ENCODE measurements at places on chromosomes 2 and 18.

GRCh38 chr2:108587621-108588020 lies 53.4 kb downstream of the LIMS1 start:
- no peak for DNase-seq

GRCh38 chr2:105961599-105962146 lies 217.0 kb downstream of the NCK2 start:
- DNase-seq, result no peak

GRCh38 chr2:164992818-164993217 lies 37.5 kb upstream of the SLC38A11 start:
- DNase-seq, result peak; percentile 35

DNA sequence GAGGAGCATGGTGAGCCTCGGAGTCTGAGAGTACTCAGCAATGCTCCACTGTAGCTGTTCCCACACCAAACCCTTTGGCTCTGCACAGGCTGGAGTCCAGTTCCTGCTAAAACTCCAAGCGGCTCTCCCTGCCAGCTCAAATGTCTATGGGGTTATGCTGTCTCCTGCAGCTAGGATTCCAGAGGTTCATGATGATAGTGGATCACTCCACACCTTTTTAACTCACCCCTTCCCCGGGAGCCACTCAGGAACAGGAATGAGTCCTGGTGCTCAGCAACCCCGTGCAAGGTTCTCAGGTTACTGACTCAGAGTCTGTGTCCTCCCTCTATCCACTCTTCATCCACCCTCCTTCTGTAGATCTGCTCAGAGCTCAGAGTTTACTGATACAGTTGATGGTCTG lies 410.0 kb downstream of the CDH19 start:
- DNase-seq, result no peak

- DNase-seq, result no peak
Observed at GRCh38 chr2:51153236-51153635, 121.3 kb upstream of the NRXN1 start.

DNA sequence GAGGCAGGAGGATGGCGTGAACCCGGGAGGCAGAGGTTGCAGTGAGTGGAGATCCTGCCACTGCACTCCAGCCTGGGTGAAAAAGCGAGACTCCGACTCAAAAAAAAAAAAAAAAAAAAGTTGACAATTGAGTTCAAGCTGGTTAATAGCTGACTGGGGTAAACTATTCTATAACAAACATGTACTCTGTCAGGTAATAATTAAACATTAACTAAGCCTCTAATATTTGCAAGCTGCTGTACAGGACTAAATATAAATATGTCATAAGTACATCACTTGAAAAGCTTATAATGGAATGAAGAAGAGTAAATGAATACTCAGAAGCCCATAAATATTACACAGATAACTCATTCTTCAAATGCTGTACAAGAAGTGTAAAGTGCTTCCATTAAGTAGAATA lies 190.4 kb upstream of the CRIM1 start:
- no peak for DNase-seq

DNA sequence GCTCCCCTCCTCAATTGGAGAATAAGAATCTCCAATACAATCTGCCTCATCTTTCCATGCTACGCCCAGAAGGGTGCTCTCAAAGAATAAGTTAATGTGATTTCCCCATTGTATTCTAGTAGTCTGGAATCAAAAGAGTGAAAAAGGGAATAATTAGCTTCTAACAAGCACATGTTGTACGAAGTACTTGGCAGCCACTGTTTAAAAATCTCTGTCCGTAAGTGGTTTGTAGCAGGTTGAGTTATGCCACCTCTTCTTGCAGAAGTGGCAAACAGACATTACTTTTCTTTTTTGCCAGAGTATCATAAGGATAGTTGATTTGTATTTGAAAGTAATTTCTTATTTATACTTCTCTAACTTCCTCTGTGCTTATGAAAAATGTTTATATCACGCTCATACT lies 184.7 kb downstream of the CD226 start:
- no peak for DNase-seq

GRCh38 chr2:42139101-42139500 lies 30.1 kb upstream of the EML4 start:
- no peak for DNase-seq

- no peak for DNase-seq
Observed at GRCh38 chr2:217478831-217479455, 523.9 kb downstream of the TNS1 start.

GRCh38 chr2:218961651-218962570 lies 2.4 kb downstream of the CDK5R2 start:
- no peak for DNase-seq

- DNase-seq, result no peak
Observed at GRCh38 chr2:228474466-228474865, 293.0 kb upstream of the SPHKAP start.

DNA sequence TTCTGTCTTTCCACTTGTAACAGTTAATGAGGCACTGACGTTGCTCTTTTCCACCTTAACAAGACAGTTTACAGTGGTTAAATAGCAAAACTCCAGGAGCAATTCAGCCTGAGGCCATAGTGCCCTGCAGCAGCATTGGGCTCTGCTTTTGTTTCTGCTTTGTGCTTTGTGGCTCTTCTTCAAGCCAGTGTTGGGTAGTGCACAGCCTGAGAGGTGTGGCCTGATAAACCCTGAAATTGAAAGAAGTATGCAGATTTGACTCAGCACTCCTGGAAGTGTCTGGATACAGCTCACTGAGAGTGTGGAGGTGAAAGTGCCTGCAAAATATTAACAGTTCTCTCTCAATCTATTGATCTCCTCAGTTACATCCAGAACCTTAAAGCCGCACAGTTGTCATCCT lies 63.0 kb downstream of the STK25 start:
- DNase-seq, result no peak

- no peak for DNase-seq
Observed at GRCh38 chr2:105541189-105542050, 142.6 kb upstream of the FHL2 start.

DNA sequence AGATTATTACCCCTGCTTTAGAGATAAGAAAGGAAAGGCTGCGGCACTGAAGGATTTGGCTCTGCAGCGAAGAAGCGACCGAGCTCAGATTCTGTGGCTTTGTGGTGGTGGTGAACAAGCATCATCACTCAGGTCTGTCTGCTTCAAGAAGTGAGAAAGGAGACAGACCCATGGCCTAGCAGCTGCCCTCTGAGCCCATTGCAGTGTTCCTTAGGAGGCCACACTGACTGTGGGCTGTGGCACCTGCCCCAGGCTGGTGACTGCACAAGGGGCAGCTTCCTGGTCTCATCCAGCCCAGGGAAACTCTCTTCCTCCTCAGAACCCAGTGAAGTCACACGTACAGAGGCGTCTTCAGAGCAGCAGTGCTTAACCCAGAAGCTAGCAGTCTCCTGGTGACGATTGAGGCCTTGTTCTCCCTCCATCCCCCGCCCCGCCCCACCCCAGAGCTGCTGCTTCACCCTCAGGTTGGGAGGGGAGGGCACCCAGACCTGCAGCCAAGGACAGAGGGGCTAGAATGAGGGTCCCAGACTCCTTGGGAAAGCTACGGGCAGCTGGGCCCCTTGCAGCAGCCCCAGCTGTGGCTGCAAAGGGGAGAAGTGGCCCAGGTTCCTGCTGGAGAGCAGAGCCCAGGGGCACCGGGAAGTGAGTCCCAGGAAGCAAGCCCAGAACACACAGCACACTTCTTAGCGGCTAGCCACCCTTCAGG lies 22.2 kb downstream of the BIN1 start:
- DNase-seq, result peak; percentile 19

GRCh38 chr2:221896505-221897151 lies 324.5 kb upstream of the EPHA4 start:
- DNase-seq, result no peak

DNA sequence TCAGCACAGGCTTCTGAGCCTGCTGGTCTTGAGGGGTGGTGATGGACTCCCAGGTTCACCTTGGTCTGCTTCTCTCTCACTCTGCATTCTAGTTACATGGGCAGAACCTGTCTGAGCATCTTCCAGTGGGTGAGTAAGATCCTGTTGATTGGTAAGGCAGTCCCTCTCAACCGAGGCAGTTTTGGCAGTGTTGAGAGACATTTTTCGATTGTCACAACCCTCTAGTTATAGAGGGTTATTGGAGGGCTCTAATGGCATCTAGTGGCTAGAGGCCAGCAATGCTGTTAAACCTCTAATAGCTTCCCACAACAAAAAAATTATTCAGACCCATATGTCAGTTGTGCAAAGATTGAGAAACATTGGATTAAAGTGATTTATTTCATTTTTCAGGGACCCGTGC lies 9.3 kb upstream of the MGAT5 start:
- DNase-seq, result no peak

DNA sequence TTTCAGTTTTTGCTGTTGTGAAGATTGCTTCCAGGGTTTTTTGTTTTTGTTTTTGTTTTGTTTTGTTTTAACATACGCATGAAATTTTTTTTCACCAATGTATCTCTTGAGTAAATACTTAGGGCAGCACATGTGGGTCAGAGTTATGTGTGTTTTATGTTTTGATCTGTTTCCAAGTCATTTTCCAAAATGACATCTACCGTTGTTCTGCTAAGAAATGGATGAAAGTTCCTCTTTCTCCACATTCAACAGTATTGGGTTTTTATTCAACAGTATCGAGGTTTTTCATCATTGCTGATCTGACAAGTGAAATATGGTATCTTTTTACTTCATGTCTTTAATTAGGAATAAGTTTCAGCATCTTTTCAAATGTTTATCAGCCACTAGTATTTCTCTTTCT lies 16.7 kb downstream of the RNF144A start:
- DNase-seq, result no peak

- DNase-seq, result no peak
Observed at GRCh38 chr2:26114151-26114550, 58.7 kb upstream of the GAREM2 start.

- DNase-seq, result no peak
Observed at GRCh38 chr18:23172591-23173380, 37.5 kb downstream of the CABLES1 start.

DNA sequence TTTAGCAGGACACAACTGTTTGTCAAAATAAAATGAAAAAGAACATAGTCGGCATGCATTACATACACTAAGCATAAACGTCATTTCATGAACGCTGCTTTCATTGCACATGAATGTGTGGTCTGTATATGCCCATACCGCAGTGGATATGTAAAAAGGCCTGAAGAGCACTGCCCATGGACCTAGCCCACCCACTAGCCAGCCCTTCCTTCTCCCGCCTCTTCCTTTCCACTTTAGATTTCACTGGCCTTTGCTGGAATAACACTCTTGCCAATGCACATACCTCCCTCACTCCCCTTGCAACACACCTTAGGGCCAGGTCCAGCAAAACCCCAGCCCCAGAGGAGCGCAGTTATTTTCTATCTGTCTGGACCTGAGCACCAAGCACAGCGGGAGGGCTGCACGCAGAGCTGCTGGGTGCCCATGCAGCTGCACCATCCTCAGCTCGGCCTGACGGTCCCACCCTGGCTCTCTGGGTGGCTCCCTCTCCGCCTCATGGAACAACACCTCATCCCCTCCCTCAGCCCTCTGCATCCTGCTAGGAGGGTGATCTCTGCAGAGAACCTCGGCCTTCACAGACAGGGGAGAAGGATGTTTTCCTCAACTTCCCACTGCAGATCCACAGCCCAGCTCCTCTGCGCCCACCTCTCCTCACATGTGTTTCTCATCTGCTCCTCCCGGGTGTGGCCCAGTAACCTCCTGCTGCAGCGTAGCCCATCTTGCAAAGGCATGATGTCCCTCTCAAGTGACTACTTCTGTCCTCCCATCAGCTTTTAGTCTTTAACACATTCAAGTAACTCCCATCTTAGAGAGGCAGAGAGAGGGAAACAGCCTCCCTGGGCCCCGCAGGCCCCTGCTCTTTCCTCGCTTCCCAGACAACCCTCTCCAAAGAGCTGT lies 72.7 kb downstream of the FBXO15 start:
- no peak for DNase-seq

GRCh38 chr2:164796999-164797398 lies 44.6 kb downstream of the COBLL1 start:
- no peak for DNase-seq

- peak; percentile 26 for DNase-seq
Observed at GRCh38 chr2:181904022-181904632, 12.6 kb downstream of the ITPRID2 start.

DNA sequence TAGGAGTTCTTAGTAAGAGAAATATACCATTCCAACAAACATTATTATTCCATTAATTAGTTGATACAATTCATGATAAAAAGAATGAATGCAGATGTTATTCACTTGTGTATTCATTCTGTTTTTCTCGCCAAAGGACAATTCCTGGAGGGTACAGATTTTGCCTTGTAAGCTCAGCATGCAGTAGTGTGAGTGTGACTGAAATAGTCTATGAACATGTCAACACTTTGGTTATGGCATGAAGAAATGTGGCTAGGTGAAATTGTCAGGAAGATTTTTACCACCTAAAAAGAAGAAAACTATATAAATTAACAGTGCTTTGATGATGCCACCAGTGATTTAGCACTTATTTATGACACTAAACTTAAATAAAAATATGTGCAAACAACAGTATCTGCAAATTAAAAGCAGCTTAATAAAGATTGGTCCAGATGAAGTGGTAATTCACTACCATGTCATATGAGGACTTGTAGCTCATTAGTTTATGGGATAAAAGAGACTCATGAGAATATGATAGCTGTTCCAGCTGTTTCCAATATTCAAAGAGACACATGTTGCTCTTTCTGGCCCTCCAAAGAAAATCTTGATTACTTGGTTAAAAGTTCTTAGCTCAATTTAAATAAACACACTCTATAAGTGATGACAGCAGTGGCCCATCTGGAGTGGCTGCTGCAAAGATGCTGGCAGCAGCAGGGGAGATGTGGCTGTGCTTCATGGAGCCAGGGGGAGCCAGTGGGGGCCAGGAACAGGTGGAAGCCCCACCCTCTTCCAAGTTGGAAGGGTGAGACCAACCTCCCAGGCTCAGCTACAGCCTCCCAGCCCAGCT lies 165.0 kb downstream of the CDH19 start:
- no peak for DNase-seq

DNA sequence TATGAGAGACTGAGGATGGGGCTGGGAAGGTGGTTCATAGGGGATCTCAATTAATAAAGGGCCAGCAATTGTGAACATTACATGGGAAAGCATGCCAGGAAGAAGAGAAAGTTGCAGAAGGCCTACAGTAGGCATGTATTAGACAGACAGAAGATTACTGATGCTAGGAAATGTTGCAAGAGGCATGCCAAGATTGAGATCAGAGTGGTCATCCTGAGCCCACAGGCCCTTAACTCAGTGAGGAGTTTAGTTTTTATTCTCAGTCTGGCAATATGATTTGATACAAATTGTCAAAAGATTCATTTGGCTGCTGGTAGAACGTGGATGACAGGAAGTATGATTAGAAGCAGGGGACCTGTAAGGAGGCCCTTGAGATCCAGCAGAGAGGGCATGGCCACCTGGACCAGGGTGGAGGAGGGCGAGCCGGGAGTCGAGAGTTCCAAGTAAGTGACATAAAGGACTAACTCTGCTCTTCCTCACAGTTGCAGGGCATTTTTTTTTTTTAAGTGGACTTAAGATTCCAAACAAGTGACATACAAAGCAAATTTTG lies 54.9 kb downstream of the EPHA4 start:
- no peak for DNase-seq

GRCh38 chr2:169732583-169733358 lies 861 bp upstream of the KLHL23 start:
- DNase-seq, result no peak

GRCh38 chr2:27888790-27889189 lies 1.4 kb downstream of the RBKS start:
- no peak for DNase-seq
